ENCODE measurements at places on chromosomes 12 and 14. TPM values are rescaled to one million over a fixed set of nuclear protein-coding genes. Genes with fewer than 3 reads are reported as not detected.
A peak's percentile ranks its signal among the peaks of the same experiment; 100 is the strongest.

Gene APOF
- not detected for total RNA-seq

Gene C12orf42
- total RNA-seq, result not detected

Gene VRTN
- total RNA-seq, result not detected

Gene SAMD15
- 1.3 TPM for total RNA-seq

Gene CPNE8
- 21.2 TPM for total RNA-seq

Gene CLBA1
- 5.8 TPM for total RNA-seq

Gene PTPRQ
- 0.32 TPM for total RNA-seq

Gene THAP2
- 6.0 TPM for total RNA-seq

Gene HSPB8
- 22.0 TPM for total RNA-seq

Gene OR10A7
- total RNA-seq, result not detected

Gene BEGAIN
- not detected for total RNA-seq

Gene COX8C
- not detected for total RNA-seq

GRCh38 chr12:70045036-70045435 lies 198.2 kb upstream of the CNOT2 start:
- DNase-seq, result peak; percentile 1

DNA sequence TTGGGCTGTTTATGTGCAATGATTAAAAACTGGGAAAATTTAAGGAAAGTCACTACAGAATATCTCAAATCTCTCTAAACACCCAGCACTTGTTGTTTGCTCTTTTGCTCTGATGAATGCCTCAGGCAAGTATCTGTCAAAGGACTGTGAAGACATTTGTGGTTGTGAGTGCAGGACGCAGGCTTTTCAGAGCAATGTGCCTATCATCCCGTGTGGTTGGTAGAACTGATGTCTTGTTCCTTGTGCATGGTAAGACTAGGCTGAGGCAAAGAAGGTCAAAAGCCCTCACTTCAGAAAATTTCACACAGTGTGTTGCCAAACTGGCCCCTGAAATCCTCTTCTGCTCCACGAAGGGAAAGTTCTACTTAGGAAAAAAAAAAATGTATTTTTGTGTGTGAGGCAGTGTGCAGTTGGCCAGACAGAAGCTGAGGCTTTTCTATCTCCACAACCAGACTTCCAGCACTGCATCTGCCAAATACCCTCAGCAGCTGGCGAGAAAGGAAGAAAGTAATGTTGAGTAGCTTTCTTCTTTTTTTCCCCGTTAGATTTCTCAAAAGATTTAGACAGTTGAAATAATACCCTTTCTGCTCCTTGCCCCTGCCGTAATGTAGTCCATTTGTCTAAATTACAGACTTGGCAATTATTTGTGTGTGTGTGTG lies 1103.1 kb downstream of the VRK1 start:
- no peak for DNase-seq

DNA sequence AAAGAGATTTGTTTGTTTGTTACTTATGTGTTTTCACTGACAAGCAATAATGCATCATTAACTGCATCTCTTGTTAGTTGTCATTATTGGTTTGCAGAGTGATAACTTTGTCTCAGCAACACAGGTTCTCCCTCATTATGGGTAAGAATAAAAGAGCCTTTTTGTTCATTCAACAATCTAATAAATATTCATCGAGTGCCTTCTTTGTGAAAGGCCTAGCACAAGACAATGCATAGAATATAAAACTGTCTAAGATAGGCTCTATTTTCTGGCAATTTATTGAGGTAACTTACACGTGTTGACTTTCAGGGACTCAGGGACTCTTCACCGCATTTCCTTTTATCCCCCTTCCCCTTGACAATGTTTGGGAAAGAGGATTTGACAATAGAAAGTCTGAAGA lies 95.5 kb upstream of the KRR1 start:
- DNase-seq, result no peak

DNA sequence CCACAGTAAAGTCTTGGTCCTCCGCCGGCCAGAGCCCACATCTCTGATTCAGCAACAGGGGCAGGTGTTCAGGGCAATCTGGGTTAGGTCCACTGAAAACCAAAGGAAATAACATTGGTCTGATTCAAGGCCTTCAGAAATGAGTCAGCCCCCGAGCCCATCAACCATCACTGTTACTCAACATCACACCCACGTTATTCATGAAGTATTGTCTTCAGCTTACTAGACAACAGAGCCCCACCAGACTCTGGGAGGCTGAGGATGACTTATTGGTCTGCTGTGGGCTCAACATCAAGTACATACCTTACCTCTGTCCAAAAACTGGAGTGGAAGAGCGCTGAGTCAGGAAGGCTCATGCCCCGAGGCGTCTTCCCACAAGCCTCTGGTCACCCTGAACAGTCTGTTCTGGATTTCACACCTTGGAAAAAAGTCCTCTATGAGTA lies 97.5 kb downstream of the ZFP36L1 start:
- DNase-seq, result peak; percentile 98

- DNase-seq, result peak; percentile 68
Measured at GRCh38 chr12:31736472-31736871, 7.7 kb upstream of the AMN1 start.

- DNase-seq, result peak; percentile 81
Measured at GRCh38 chr14:24734917-24735500, 101.0 kb upstream of the GZMB start.

DNA sequence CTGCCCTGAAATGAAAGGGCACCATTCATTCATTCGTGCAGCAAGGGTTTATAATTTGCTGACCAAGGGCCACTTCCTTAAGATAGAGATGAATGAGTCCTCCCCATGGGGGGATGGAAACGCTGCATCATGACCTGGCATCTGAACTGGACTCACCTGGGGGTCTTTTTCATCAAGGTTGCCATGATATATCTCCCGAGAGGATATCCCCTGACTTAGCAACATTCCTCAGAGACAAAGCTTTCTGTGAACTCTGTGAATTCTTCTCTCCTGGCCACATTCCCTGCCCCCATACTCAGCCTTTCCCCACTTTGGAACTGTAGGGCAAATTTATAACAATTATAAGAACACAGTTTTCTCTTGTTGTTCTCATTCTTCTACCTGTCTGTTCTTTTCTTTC lies 30.8 kb downstream of the SRRM4 start:
- no peak for DNase-seq

GRCh38 chr12:27012239-27012981 lies 1.8 kb downstream of the TM7SF3 start:
- no peak for DNase-seq

DNA sequence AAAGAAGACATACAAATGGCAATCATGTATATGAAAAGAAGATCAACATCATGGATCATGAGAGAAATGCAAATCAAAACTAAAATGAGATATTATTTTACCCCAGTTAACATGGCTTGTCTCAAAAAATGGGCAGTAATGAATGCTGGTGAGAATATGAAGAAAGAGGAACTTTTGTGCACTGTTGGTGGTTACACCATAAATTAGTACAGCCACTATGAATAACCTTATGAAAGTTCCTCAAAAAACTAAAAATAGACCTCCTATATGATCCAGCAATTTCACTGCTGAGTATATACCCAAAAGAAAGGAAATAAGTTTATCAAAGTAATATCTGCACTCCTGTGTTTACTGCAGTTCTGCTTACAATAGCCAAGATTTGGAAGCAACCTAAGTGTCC lies 151.7 kb downstream of the PDZRN4 start:
- no peak for DNase-seq

DNA sequence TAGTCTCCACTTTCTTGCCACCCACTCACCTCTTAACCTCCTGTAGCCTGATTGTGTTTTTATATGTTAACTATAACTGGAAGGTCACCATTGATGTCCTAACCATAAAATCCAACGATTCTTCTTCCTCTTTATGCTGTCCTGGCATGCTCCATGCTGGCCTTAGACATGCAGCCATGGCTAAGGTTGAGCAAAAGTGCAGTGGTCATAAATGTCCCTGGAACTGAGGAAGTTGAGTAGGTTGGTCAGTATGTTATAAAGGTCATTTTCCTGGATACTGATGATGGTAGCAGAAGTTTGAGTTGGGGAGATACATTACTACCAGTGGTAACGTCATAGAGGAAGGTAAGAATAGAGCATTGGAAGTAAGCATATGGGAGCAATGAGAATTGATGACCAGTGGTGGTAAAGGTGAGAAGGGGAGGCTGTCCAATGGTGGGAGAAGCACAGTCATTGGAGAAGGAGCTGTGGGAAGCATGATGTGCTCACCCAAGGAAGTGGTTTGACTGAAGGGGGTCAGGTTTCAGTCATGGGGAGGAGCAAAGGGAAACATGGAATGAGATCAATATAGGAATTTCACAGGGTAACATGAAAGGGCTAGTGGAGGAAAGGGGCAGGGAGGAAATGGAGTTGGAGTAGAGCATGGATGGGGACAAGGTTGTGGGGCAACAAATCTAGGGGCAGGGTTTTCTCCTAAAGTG lies 240.8 kb downstream of the DACT1 start:
- DNase-seq, result no peak

DNA sequence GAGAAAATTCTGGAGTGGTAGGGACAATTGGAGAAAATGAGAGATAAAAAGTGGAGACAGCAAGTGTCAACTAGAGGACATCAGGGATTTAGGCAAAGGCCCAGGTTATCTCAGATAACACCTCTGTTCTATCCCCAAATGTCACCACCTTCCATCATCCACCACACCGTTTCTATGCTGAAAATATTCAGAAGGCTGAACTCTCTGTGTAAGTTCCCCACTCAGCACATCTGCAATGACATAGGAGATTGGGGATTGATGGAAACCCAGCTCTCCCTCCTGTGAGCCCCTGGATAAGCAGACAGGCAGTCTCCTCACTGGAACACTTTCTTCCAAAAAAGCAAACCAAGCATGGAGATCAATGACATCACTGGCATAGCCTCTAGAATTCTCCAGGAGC lies 5.6 kb upstream of the OR10P1 start:
- DNase-seq, result no peak

GRCh38 chr12:111429828-111430432 lies 24.2 kb downstream of the SH2B3 start:
- DNase-seq, result no peak

DNA sequence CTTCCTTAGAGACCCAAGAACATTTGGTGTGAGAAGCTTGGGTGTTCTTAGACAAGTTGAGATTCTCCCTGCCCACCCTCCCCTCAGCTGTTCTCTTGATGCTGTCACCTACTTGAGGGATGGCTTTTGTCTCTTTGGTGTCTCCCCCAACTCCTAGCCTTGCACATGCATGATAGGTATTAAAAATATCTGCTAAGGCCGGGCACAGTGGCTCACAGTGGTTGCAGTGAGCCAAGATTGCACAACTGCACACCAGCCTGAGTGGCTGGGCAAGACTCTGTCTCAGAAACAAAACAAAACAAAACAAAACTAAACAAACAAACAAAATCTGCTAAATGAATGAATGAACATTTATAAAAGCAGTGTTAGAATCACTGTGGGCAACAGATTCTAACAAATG lies 261.1 kb downstream of the AKAP6 start:
- DNase-seq, result no peak

GRCh38 chr12:50589650-50590435 lies 85.1 kb downstream of the DIP2B start:
- peak; percentile 96 for DNase-seq

DNA sequence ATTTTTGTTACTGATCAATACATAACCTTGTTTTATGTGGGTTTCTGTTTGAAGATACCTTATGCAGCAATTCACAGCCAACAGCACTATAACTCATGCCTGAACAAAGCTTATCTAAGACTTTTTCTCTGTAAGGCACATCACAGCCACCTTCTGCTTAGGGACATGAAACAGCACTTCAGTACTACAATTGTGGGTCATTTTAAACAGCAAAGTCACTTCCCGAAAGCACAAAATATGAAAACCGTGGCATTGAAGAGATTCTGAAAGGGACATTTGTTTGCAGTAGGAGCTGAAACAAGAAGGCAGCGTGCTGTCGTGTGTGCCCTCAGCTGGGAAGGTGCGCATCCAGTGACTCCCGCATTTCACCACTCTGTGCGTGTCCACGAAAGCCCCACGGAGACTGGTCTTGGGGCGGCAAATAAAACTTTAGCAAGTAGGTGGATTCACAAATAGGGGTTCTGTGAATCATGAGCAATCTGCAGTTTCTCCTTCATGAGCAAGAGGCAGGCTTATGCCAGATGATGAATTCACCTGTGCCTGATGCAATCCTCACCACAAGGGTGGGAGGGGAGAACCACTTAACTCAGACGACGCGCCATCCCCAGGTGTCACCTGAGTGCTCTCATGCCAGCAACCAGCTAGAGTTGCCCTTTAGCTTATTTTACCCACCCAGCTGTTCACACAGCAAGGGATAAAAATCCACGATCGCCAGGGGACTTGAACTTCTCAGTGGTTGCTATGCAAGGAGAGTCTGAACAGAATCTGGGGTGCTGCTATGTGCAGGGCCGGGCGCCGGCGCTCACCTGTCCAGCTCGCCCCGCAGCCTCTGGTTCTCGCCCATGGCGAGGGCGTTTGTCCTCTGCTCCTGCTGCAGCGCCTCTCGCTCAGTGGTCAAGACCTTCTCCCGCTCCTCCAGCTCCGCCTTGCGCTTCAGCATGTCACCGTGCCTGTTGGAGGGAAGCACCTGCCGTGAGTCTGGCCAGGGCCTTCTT lies 54.9 kb upstream of the GPR68 start:
- DNase-seq, result no peak

- peak; percentile 90 for DNase-seq
Measured at GRCh38 chr12:122880155-122880667, 15.7 kb downstream of the VPS37B start.

GRCh38 chr14:35072226-35072625 lies 26.2 kb downstream of the FAM177A1 start:
- DNase-seq, result no peak

DNA sequence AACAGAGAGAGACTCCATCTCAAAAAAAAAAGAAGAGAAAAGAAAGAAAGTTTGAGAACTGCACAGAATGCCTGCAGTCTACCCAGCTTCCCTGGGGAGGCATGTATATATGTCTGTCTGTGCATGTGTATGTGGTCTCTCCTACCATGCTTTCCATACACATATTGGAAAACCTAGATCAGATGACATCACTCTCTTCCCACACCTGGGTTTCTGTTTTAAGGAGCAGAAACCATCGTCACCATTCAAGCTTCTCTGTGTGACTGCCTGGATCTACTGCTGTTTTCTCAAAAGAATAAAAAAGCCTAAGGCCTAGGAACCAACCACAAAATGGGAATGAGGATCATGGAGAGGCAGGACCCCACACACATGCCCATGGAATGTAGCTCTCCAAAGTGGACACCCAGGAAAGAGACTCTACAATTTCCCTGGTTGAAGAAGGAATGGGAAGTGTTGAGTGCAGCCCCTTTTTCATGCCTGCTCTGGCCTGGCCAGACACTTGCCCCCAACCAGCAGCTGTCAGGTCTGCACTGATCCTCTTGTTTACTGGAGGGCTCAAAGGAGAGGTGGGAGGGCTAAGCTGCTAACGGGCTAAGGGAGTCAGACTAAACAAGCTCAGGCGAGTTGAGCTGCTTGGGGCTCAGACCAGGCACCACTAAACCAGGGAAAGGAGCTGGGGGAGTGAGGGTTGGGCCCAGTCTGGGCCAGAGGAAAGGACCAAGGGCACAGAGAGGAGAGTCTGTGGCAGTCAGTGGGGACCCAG lies 7.7 kb upstream of the PCK2 start:
- DNase-seq, result no peak

GRCh38 chr12:39931857-39932256 lies 174.0 kb downstream of the SLC2A13 start:
- DNase-seq, result peak; percentile 58
